Activated CD4-positive, CD25-positive, alpha-beta regulatory T cell treated with anti-CD3 and anti-CD28 coated beads, Interleukin-2, amount 50 U/mL, for 72 hours (primary cell): ENCODE measurements at places on chromosomes 13 and 19.

DNA sequence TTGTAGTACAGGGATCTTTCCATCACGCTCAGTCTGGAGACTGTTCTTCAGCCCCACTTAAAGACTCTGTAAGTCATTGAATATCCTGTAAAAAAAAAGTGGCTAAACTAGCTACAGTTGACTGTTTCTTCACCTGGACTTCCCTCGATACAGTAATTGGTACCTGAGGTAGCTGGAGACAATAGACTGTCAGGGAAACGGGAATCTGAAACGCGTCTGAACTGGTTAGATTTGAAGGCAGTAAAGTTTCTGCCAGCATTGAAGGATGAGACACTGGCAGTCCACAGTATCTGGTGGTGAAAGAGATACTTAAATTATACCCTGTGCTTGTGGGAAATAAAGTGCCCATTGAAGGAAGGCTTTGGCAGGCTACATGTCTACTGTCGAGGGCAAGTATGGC is 550.5 kb downstream of the IRS2 start:
- no peak for DNase-seq

GRCh38 chr13:19592657-19593180 is 31.4 kb upstream of the TPTE2 start:
- no peak for DNase-seq

DNA sequence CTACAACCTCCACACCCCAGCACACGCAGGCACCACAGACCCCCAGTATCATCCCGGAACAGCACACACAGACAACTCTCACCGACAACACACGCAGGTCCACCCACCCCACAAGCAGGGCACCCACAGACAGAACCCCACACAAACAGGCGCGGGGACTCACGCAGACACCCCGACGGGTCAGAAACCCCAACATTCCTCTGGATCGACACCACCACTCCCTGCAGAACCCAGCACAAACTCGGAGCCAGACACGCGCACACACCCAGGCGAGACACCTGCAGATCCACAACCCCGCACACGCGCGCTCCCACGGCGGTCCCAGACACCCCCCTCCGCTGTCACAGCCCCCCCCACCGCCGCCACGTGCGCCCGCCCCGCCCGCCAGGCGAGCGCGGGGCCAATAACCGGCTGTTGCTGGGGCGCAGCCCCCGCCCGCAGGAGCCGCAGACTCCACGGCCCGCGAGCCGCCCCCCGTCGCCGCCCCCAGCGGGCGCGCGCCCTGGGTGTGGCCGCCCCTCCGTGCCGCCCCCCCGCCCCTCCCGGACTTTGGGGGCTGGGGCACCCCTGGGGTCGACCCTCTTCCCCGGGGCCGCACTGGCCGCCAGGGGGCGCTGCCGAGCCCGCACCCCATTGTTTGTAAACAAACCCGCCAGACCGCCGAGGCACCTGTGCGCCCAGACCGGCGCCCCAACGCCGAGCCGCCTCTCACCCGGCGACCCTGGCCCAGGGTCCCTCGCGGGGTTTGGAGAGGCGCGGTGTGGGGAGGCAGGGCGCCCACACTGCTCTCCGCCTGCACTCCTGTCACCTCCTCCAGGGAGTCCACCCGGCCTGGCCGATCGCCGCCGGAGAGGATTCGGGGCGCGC is 712 bp downstream of the BBC3 start:
- DNase-seq: peak; percentile 85

GRCh38 chr19:51025401-51025800 is 1.0 kb downstream of the KLK11 start:
- DNase-seq: no peak

DNA sequence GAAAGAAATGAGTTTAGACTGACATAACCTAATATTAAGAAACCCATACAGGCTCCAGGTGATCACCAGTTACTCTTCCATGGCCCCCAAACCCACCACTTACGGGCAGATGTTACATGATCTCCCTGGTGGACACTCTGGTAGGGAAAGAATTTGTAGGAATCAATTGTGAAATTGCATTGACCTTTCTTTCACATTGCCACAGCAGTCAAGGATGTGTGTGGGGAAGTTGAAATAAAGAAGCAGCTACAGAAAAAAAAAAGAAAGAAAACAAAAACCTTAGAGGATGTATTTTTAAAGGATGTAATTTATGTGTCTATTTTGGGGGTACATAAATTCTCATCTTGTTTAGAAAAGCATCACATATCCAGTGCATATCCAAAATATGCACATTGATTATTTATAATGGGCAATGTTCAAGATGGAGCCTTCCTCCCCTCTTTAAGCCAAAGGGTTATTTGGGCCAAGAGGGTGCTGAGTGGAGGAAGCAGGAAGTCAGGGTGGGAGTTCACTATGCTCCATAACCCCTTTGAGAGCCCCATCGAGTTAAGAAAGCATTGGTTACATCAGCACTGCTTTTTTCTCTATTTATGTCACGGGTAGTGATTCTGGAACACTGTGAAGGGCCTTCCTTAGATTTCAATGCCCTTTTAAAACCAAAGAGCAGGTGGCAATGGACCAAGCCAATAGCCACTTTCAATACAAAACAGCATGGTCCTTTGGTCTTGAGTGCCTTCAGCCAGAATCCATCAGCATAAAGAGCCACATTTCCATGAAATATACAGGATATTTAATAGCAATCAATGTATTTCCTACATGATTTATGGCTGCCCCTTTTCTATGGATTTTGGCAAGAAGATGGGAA is 169.6 kb downstream of the LACC1 start:
- DNase-seq: no peak

- DNase-seq: no peak
Observed at GRCh38 chr19:24101459-24102115, 14.6 kb downstream of the ZNF254 start.

- no peak for DNase-seq
Observed at GRCh38 chr13:67515895-67516294, 285.8 kb upstream of the PCDH9 start.

GRCh38 chr13:60662595-60662994 is 265.6 kb downstream of the TDRD3 start:
- no peak for DNase-seq

- DNase-seq: no peak
Observed at GRCh38 chr13:21365574-21365973, 93.5 kb downstream of the ZDHHC20 start.
